ENCODE measurements at places on chromosomes 5 and 9.

GRCh38 chr5:90792725-90793124 lies 234.1 kb downstream of the ADGRV1 start:
- no peak for DNase-seq

DNA sequence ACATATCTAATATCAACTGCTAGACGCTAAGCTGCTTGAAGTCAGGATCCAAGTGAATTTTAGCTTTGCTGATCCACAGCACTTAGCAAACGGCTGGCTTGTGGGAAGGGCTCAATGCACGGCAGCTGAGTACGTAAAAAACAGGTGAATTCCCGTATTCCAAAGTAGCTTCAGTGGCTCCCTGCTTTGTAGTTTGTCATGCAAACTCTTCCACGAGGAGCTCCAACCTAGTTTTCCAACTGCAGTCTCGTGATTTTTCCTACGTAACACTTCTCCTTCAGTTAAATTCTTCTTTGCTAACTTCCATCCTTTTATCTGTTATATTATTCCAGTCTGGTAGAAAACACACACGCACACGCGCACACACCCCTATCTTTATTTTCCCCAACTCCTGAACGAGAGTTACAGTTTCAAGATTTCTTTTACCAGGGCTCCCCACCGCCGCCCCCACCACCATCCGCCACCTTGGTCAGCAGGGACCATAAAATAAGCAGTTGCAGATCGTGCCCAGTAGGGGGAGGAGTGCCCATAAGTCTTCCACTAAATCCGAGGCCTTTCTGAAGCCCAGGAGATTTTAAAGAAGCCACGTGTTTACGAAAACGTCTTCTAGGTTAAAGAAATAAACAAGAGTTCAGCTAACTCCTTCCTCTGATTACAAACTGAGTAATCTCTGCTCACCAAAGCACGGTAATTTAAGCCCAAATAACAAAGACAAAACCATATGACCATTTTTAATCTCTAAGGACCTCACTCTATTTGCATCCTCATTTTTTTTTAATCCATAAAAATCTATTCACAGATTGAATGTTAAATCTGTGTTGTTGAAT lies 34.8 kb upstream of the TRIO start:
- no peak for DNase-seq

GRCh38 chr5:10442576-10442975 lies 897 bp downstream of the ROPN1L start:
- no peak for DNase-seq

DNA sequence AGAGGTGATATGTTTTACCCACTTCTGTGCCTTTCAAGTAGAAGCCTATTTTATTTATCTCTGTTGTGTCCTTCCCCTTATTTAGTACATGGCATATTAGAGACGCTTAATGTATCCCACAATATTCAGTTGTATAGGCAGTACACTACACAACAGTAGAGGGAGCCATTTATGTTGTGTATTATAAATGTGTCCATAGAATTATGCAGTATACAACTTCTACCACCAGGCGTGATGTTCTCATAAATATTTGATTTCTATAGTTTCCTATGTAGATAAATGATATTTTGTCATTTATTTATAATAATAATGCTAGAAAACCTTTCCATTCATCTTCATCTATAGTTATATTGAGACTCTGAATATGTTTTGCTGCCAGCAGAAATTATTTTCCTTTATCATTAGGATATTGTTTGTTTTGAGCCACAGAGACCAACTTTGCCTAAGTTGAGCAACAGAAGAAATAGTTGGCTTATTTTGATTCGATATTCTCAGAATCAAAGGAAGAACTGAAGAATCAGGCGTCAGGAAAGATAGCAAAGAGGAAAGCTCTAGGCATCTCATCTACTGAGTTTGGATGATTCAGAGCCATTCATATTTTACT lies 81.7 kb downstream of the ADAMTS19 start:
- DNase-seq, result no peak

DNA sequence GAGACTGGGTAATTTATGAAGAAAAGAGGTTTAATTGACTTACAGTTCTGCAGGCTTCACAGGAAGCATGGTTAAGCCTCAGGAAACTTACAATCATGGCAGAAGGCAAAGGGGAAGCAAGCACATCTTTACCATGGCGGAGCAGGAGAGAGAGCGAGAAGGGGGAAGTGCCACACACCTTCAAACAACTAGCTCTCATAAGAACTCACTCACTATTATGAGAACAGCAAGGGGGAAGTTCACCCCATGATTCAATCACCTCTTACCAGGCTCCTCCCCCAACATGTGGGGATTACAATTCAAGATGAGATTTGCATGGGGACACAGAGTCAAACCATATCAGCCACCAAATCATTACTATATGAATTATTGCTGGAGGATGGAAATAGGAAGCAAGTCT lies 30.3 kb upstream of the STX17 start:
- no peak for DNase-seq

GRCh38 chr9:90659650-90660364 lies 17.2 kb upstream of the DIRAS2 start:
- DNase-seq, result no peak

DNA sequence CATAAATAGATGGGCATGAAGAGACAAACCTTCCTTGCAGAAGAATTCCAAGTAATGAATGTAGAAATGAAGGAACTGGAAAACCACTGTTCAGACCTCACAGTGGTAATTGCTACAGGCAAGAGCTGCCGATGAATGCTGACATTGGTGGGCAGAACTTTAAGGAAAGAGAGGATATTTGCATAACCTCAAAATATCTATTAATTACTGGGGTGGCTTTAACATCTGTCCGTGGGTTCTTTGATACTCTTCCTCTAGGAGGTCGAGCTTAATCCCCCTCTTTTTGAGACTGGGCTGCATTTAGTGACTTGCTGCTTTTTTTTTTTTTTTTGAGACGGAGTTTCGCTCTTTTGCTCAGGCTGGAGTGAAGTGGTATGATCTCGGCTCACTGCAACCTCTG lies 34.7 kb downstream of the LAMC3 start:
- no peak for DNase-seq

- DNase-seq, result no peak
Measured at GRCh38 chr9:35102465-35102768, 514 bp downstream of the STOML2 start.

GRCh38 chr9:110427497-110428104 lies 89.9 kb upstream of the TXNDC8 start:
- peak; percentile 56 for DNase-seq

GRCh38 chr5:128703322-128703721 lies 165.3 kb upstream of the FBN2 start:
- DNase-seq, result no peak

GRCh38 chr5:122145906-122146305 lies 16.6 kb downstream of the ZNF474 start:
- DNase-seq, result no peak
